ENCODE measurements at places on chromosomes 5 and 9.

DNA sequence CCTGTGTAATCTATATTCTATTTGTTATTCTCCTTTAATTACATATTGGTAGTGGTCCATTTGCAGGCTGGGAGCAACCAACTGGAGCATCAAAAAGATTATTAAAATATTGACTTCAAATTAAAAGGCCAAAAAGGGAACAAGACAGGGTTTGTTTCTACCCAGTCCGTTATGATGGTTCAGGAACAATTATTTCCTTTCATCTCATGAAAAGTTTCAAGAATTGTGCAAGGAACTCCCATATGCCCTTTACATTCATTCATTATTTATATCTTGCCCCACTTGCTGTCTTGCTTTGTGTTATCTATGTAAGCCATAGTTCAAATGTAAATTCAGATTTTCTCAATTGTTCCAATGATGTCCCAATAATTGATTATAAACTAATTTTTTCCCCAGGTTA, 58.7 kb upstream of the TLE1 start:
- no peak for DNase-seq

DNA sequence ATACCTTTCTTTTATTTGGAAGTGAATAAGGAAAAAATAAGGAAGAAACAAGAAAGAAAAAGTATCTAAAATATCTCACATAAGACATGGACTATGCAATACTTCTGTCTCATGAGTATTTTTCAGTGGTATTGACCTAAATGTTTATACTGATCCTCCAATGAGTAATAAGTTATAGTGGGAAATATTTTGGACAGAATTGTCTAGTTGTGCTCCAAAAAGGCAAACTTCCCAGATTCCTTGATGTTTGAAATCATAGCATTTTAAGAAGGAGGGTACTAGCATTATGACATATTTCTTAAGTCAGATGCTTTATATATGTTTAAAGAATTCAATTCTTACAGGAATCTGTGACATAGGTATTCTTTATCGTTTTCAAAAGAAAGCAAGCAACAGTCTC, 34.5 kb upstream of the BASP1 start:
- no peak for DNase-seq

DNA sequence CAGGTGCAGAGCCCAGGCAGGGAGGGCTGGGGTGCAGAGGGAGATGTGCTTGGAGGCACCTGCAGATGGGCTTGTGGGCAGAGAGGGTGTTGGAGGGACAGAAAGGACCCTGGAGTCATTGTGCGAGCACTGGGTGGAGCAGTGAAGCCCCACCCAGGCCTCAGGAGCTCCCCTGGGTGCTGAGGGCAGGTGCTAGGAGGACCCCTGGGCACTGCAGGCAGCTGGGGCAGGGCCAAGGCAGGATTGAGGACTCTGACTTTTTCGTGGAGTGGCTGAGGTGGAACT, 10.3 kb upstream of the SLC6A18 start:
- DNase-seq = no peak

- no peak for DNase-seq
Observed at GRCh38 chr5:90220554-90220953, 189.0 kb downstream of the CETN3 start.

- DNase-seq = no peak
Observed at GRCh38 chr9:122213589-122214413, 15.0 kb downstream of the LHX6 start.

- no peak for DNase-seq
Observed at GRCh38 chr5:24183981-24184380, 460.8 kb downstream of the CDH10 start.

DNA sequence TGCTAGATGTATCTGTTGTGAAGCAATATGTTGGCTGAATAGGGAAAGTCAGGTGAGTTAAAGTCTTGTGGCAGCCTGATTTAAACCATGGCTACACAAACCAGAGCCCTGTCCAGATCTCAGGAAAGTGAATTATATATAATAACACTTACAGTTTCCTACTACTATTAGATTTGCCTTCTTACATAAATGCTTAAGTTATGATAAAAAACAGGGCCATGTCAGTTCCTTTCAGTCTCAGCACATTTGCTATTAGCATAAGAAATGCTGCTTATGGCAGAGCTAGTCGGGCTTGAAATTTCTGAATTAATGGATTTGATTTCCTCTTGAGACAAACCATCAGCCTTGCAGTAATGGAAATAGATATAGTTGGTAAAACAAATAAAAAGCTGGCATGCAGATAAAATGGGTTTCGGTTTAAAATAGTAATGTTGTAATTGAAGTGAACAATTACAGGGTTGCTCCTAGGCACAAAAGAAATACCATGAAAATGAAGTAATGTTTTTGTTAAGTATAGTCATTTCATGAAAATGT, 664.2 kb upstream of the ZNF608 start:
- no peak for DNase-seq

DNA sequence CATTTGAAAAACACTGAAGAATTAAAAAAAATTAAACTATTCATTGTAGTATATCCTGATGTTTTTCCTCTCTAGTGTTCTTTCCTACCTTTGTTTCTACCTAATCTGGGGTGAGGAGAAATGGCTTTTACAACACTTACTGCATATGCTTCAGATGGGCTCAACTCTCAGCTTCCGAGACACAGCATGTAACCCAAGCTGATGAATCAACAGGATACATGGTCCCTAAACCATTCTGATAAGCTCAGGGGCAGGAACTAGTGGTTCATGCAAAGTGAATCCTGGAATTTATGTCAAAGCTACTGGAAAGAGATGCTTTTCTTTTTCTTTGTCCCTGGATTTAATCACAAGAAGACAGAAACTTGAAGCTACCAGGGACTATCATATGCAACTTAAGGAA, 672.5 kb upstream of the RORB start:
- no peak for DNase-seq

- no peak for DNase-seq
Observed at GRCh38 chr9:20384642-20385041, 237.7 kb downstream of the MLLT3 start.

- no peak for DNase-seq
Observed at GRCh38 chr9:121331549-121331948, 38.5 kb downstream of the STOM start.

DNA sequence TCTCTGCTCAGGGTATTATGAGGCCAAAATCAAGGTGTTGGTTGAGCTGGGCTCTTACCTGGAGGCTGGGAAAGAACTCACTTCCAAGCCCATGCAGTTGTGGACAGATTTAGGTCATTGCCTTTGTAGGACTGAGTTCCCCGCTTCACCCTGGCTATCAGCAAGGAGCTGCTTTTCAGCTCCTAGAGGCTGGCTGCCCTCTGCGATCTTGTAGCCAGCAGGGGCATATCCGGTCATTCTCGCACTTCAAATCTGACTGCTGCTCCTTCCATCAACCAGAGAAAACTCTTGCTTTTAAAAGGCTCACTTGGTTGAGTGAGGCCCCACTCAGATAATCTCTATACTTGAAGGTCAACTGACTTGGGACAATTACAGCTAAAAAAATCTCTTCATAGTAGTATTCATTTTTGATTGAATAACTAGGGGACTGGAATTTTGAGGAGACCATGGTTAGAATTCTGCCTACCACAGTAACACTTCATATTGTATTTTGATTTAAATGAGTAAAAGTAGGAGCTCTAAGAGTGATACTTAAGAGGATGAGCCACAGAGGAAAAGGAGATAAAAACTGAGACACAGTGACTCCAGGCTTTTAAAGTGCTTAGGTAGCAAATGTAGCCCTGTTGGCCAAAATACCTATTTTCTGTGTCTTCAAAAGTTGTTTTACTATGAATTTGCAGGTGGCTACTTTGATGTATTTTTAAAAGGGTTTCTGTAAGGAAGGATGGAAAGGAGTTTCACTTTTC, 137.4 kb downstream of the CD180 start:
- no peak for DNase-seq

DNA sequence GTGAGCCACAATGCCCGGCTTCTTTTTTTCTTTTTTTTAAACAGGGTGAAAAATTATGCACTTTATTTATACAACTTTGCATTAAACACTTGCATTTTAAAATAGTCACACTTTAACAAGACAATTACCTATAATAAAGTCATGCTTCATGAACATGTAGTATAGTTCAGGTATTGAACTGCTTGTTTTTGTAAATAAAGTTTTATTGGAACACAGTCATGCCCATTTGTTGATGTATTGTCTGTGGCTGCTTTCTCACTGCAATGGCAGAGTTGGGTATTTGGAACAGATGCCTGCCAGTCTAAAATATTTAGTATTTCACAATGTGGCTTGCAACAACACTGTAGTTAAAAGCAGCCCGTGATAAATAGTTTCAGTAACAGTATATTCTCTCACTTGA, 32.8 kb upstream of the CCL21 start:
- DNase-seq = no peak

DNA sequence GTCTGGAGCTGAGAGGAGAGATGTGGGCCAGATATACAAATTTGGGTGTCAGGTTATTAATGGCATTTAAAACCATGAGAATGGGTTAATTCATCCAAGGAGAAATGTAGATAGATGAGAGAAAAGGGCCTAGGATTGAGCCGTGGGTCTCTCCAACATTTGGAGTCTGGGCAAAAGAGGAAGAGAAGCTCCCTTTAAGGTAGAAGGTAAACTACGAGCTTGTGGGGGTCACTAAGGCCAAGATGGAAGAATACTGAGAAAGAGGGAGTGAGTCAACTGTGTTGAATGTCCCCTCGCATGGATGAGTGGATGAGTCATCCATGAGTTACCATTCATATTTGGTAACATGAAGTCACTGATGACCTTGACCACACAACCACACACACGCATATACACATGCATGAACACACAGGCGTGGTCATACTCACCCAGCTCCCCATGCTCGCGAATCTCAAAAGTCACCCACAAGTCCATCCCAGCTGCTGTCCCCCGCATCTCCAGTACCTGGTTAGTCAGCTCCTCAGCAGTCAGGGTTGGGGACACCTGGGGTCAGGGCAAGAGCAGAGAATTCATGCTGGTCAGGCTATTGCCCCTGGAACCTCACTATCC, 6.8 kb upstream of the FCHSD1 start:
- no peak for DNase-seq

DNA sequence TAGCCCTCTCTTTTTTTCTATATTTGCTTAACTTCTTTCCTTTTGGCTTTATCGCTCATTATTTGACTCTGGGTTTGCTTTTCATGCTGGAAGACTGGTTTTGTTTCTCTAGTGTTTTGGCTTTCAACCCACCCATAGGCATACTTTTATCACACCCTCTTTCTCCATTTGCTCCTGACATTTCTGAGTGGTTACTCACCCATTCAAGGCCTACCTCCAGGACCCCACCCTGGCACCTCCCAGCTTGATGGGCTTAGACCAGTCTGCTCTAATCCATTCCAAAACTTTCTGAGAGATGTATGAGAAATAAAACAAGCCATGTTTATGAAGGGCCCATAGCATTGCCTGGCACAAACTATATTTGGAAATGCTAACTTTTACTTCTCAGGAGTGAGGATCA, 18.1 kb downstream of the C6 start:
- DNase-seq = no peak

DNA sequence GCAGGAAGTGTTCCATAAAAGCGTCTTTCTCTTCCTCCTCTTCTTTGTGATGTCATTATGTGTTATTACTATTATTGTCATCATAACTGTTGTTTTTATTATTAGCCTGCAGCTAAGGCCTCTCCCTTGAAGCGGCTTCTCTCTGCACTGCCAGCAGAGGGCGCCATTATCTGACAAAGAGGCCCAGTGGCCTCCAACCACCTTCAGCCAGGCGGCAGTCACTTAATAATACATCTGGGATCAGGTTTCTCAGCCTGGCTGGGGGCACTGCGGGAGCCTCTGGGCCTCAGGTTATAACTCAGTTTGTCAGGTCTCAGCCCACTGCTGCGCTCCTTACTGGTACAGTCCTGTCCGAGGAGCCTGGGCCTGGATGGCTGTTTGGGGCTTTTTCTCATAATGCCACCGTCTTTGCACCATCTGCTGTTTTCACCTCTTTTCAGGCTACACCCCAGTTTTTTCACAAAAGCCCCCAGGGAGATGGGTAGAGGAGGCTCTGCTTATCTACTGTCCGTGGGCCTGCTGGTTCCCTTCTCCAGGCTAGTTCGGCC, 281.9 kb downstream of the NSG2 start:
- no peak for DNase-seq

- DNase-seq = no peak
Observed at GRCh38 chr9:93587284-93587650, 10.9 kb downstream of the PHF2 start.

- no peak for DNase-seq
Observed at GRCh38 chr5:86664173-86664572, 46.4 kb downstream of the COX7C start.

DNA sequence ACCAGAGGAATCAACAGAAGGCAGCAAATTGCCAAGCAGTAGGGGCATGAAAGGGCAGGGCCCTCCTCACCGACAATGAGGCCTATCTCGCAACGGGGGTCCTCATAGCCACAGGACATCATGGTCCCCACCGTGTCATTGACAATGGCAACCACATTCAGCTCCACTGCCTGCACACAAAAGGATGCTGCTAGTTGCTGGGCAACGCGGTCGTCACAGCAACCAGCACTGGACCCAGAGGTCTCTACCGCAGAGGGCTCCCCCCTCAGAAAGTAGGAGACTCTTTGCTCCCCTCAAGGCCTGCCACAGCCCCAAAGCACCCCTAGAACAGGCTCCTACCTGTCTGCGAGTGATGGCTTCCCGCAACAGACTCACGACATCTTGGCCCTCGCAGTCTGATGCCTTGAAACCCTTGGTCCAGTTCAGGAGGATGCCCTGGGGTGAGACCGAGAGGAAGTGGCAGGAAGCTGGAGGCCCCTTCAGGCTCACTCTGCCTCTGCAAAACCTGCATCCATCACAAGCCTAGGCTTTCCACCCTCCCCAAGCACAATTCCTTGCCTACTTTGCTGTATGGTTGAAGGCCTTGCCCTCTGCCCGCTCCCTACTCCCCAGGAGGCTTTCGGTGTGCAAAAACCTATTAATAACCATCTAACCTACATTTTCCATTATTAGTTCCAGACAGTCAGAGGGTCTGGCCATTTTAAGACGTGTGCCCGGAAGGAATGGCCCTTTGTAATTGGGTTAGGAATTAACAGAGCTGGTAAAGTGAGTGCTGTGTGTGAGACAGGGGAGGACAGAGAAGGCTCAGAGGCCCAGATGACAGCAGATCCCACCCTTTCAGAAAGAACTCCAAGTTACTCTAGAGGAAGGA, 15.2 kb downstream of the HK3 start:
- no peak for DNase-seq

DNA sequence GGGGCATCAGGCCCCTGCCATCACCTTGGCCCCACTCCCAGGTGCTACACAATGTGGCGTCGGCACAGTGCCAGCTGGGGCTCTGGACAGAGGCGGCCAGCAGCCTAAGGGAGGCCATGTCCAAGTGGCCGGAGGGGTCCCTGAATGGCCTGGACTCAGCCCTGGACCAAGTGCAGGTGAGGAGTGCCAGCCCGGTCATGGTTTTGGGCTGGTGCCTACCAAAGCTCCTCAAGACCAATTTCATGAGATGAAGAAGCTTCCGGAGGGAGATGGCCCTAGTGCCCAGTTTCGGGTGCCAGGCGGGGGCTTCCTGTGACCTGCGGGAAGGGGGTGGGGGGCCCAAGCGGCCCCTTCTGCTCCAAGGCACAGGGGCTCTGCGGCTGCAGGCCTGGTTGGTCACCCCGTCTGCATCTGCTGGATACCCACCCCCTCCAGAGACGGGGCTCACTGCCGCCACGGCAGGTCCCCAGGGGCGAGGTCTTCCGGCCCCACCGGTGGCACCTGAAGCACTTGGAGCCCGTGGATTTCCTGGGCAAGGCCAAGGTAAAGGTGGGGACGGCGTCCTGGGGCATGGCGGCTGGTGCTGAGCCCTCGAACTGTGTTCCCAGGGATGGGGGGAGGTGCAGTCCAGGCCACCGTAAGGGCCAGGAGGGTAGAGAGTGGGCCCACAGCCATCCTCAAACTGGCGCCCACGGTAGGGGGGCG, 5.8 kb downstream of the NOXA1 start:
- DNase-seq = no peak
